Uterus (tissue), 4 donors: ENCODE measurements at places on chromosomes 5 and 9. TPM values are rescaled to one million over a fixed set of nuclear protein-coding genes. Genes with fewer than 3 reads are reported as not detected.

The ACOT12 gene
- total RNA-seq: not detected

The CCDC192 gene
- total RNA-seq: 0.35 TPM

The CARD9 gene
- under 0.01 TPM for total RNA-seq

- DNase-seq: no peak
Measured at GRCh38 chr5:75466006-75466716, 45.3 kb downstream of the CERT1 start.

DNA sequence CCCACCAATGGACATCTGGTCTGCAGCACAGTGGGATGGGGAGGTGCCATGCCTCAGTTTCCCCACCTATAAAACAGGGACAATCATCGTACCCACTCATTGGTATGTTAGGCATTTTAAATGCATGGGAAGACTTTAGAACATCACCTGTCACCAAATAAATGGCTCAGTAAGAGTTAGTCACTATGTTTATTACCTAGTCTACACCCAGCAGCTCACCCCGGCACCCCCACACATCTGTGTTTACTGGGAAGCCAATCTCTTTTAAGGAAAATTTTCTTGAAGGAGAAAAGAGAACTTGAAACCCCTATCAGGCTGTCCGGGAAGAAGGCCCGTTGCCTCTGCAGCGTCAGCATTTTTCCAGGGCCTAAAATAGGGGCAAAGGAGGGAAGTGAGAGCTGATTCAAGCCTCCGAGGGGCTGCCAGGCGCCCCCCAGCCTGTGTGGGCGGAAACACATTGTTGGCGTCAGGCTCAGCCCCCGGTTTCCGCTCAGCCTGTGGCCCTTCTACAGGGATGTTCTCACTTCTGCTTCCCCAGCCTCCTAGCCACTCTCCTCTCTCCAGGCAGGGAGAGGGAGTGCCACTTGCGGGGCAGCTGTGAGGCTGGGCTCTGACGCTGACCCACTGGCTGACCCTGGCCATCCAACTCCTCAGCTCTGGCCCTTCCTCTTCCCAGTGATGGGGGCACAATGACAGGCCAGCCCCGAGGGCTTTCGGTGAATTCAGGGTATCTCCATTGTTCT lies 4.6 kb downstream of the CSF1R start:
- peak; percentile 11 for DNase-seq

- no peak for DNase-seq
Measured at GRCh38 chr5:68266457-68266856, 50.9 kb downstream of the PIK3R1 start.

GRCh38 chr9:127929625-127929979 lies 975 bp downstream of the PIP5KL1 start:
- DNase-seq: no peak

DNA sequence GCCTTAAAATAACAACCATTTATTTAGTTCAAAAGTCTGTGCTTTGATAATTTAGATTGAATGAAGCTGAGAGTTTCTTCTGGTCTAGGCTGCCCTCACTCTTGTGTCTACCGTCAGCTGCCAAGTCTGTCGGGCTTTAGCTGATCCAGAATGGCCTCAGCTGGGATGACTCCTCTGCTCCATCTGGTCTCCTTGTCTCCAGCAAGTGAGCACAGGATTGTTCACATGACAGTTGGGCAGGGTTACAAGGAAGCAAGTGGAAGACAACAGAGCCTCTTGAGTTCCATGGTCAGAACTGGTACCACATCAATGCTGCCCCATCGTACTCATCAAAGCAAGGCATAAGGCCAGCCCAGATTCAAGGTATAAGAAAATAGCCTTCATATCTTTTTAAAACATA lies 9.0 kb downstream of the HTR1A start:
- no peak for DNase-seq

DNA sequence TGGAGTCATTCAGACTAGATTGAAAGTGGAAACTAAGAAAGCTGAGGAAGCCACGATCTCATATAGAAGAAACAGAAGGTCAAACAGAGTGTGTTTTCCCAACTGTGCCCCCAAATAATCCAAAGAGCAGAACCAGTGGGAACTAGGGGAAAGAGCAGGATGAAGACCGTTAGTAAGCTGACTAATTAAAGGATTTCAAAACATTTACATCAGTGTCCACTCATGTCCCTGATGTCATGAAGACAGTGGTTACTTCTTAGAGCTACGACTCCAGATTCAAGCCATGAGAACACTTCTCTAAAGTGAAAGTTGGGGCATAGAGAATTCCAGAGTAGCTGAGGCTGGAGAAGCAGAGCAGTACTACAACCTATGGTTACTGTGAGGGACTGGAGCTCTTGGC lies 119.6 kb upstream of the SLC12A2 start:
- no peak for DNase-seq

- no peak for DNase-seq
Measured at GRCh38 chr5:26868504-26868903, 169.9 kb downstream of the CDH9 start.
